ENCODE measurements at places on chromosomes 1 and 21.

GRCh38 chr1:109538827-109539555 lies 681 bp upstream of the GPR61 start:
- DNase-seq: no peak

- DNase-seq: no peak
Observed at GRCh38 chr1:192038567-192038966, 119.7 kb upstream of the RGS18 start.

GRCh38 chr1:226003502-226004170 lies 4.5 kb upstream of the SDE2 start:
- DNase-seq: no peak

DNA sequence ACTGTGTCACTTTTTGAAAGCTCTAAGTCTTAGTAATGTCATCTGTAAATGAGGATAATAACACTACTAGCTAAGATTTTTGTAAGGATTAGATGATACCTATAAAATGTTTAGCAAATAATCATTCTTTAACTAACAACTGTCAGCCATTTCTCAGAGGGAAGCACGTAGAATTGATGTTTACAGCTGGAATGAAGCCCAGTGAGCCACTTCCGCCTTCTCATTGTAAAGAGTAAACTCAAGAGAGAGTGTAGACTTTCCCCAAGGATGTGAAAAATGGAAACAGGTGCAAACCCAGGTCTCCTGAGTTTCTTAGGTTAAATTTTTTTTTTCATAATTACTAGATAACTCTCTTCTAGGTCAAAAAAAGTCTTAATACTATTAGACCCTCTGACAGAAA lies 4.9 kb downstream of the GREM2 start:
- no peak for DNase-seq

DNA sequence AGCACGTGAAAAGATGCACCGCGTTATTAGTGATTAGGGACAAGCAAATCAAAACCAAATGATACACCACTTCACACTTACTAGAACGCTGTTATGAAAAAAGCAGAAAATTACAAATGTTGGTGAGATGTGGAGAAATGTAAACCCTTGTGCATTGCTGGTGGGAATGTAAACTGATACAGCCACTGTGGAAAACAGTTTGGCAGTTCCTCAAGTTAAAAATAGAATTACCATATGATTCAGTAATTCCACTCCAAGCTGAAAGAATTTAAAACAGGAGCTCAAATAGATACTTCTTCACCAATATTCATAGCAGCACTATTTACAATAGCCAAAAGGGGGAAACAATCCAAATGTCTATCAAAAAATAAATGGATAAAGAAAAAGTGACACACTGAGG lies 10.3 kb upstream of the EVI5 start:
- DNase-seq: no peak

DNA sequence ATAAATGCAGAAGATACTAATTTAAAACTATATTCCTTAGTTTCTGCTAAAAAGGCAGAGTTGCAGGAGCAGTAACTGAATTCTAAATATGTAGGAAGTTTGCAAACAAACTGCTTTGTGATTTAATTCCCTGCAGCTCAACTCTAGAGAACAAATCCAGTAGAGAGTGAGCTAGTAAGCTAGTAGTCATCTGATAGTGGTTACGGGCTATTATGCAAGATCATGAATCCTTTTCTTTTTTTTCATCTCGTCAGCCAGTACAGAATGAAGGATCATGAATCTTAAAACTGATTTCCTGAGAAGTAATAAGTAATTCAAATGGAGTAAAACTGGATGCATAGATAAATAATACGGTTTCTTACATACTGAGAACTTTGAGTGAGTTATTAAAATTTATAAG lies 3.3 kb downstream of the DPH5 start:
- DNase-seq: no peak

- no peak for DNase-seq
Observed at GRCh38 chr1:7424352-7424890, 346.7 kb upstream of the VAMP3 start.

Measured in NK-92 treated with Interleukin-12 subunit alpha and Interleukin-12 subunit beta, amount 100 ng/mL, for 24 hours (cell line).